Central memory CD4-positive, alpha-beta T cell (primary cell): ENCODE measurements at places on chromosomes 16 and 17.

- no peak for DNase-seq
Measured at GRCh38 chr17:4003501-4004421, 39.5 kb upstream of the ATP2A3 start.

DNA sequence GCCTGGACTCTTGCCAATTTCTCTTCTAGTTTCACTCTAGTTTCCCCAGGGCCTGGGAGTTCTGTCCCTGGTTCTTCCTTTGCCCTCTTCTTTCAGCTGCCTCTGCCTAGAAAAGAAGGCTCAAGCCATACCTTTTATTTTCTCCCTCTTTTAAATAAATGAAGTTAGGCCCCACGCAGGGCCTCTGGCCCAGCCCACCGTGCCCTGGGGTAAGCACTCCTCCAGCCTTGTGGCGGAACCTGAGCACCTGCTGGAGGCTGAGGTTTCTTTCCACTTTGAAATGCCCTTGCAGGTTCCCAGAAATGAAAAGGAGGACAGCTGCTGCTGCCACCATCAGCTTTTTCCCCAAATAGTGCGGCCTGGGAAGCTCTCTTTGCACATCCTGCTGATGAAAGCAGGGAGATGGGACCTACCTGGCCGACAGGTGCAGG, 139.4 kb downstream of the CCDC182 start:
- DNase-seq, result no peak

- DNase-seq, result peak; percentile 7
Measured at GRCh38 chr17:38705803-38706504, 881 bp downstream of the MLLT6 start.

- no peak for DNase-seq
Measured at GRCh38 chr17:51245535-51245934, 14.3 kb downstream of the MBTD1 start.

DNA sequence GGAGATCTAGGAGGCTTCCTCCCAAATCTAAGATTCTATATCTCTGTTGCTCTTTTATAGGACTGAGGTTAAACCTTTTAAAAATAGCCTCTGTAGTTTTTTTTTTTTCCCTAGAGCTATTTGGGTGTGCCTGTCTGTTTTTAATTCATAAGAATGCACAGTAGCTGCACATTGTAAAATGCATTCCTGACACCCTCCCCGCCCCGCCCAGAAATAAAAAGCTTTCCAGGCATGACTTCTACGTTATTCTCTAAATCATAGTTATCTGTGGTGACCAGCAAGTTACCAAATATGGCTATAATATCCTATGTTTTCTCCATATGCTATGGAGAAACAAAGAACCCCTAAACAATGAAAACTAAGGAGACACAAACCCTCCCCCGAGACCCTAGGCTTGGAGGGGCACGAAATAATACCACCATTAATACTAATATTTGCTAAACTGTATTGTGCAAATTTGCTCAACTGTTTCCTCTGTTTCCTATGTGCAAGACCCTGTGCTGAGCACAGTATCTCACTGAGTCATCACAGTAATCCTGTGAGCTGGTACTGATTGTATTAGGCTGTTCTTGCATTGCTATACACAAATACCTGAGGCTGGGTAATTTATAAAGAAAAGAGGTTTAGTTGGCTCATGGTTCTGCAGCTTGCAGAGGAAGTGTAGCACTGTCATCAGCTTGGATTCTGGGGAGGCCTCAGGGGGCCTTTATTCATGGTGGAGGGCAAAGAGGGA, 388.3 kb downstream of the CA10 start:
- DNase-seq, result no peak

DNA sequence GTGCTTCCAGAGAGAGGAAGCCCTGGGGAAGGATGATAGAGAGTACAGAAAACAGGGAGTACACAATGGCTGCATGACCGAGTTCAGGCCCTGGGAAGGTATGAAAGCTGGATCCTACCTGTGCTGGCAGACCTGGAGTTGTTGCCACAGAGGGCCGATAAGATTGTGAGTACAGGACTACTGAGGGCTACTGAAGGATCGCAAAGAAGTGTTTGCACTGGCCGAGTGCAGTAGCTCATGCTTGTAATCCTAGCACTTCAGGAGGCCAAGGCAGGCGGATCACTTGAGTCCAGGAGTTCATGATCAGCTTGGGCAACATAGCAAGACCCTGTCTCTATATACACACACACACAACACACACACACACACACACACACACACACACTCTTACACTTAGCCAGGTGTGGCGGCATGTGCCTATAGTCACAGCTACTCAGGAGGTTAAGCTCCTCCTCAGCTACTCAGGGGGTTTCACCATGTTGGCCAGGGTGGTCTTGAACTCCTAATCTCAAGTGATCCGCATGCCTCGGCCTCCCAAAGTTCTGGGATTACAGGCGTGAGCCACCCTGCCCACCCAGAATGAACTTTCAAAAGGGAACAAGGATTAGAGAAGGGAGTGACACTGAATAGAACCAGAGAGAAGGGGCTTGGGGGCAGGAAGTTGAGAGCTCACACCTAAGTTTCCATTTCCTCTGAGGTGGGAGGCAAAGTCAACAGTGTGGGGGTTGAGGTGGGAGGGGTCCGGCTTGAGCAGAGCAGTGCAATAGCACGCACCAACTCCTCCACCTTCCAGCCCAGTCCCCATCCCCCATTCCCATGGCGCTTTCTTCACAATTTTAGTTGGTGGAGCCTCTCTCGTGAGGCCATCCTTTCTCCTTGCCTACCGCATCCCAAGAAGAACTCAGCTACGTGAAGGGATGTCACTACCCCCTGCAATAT, 7.5 kb downstream of the SCIMP start:
- no peak for DNase-seq

DNA sequence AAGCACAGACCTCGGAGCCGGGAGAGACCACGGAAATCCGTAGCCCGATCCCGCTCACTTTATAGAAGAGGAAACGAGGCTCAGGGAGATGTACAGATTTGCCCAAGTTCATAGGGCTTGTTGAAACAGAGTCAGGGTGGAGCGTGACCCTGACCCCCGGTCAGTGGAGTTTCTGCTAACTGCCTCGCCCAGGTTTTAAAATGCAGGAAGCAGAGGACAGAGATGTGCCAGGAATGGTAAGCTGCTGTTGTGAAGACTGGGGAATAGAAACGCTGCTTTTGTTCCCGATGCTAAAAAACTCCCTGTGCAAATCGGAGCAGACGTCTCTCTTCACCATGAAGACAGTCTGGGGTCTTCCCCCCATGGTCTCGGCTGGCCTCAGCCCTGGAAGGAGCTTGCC, 403.0 kb downstream of the SEC14L1 start:
- DNase-seq, result no peak

DNA sequence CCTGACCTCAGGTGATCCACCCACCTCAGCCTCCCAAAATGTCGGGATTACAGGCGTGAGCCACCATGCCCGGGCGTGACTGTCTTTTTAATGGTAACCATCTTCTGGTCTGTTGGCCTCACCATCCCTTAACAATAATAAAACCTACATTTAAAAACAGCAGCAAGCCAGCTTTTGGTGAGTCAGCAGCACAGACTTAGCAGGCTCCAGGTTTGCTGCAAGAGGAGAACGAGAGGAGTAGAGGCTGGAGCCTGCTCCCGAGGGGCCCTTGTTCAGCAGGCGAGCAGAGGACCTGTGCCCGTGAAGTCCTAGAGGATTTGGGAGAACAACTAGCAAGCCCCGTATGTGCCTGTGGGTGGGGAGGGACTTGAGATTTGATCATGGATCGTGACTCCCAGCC, 35.7 kb downstream of the MYH13 start:
- DNase-seq, result no peak

GRCh38 chr17:15261258-15261801, 3.8 kb downstream of the PMP22 start:
- no peak for DNase-seq

DNA sequence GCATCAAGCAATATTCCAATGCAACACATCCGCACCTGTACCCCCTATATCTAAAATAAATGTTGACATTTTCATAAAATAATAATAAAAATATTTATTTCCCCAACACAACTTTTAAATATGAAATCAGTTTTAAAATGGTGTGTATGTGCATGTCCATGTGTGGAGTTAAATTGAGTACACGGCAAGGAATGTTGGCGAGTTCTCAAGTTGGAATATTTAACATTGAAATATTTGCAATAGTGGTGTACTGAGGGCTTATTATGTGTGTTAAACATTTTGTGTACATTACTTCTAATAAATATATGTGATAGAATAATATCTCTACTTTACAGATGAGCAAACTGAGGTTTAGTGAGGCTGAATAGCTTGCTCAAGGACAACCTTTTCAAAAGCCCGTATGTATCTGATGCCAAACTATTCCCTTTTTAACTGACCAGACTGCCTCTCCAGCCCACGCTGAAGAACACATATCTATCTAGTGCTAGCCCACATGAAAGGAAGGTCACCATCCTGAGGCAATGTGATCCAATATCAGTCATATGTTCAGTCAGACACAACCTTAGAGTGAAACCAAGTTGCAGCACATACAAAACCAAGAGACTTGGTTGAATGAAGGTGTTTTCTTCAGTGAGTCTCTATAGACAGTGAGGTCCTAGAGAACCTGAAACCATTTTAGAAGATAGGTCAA, 192.2 kb upstream of the CDH11 start:
- no peak for DNase-seq

- no peak for DNase-seq
Measured at GRCh38 chr16:10950393-10950792, 6.0 kb downstream of the CLEC16A start.

DNA sequence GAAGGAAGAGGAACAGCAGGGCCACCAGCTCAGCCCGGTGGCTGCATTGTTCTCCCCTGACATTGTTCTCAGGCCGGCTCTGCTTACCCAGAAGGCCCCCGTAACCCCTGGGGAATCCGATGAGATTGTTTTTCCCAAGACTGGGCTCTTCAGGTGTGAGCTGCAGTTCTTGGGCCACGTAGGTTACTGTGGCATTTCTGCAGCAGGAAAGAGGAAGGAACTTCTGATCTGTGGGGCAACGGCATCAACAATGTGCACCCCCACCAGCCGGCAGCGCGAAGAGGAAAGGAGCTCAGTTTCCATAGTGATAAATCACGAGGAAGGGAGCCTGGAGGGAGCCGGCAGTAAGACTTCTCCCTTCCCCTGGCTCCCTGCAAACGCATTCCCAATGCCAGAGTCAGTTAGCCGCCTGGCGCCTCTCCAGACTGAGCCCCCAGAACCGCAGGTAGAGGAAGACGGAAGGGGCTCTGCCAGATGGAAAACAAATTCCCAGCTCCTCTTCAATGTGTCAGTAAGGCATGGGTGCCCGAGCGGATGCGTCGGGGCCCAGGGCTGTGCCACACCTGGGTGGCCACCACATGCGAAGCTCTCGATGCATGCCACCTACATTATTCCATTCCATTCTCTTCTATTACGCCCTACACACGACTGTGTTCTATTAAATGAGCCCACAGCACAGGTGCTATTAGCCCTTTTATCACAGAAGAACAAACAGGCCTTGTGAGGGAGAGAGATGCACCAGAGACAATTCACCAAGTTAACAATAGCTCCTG, 21.5 kb upstream of the PECAM1 start:
- no peak for DNase-seq

DNA sequence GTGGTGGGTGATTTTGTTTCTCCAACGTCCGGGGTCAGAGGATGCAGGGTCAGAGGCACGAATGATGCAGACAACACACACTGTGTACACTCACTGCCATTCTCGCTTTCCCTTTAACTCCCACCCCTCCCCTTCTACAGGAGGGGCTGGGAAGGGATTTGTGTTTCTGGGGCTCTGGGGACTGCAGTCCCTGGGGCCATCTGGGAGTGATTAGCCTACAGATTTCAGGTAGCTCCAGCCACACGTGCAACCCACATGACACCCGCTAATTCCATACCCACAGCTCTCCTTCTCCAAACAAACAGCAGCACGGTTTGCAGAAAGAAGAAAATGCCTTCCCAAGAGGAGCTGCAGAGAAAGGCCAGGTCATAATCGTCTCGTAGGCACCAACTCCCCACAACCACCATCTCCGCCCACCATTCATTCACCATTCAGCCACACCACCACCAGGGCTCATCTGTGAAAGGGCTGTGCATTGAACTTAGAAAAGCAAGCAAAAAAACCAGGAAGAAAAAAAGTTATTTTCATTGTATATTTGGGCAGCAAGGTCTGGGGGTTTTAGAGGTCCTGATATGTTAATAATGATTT, 9.4 kb upstream of the SOX9 start:
- DNase-seq, result no peak
